ENCODE measurements at places on chromosomes 3 and 15.
A peak's percentile ranks its signal among the peaks of the same experiment; 100 is the strongest.

GRCh38 chr3:179806177-179806576, 153.3 kb downstream of the USP13 start:
- DNase-seq: no peak

- DNase-seq: peak; percentile 35
These were observed 47.0 kb downstream of the DHX30 start for GRCh38 chr3:47849699-47850563.

DNA sequence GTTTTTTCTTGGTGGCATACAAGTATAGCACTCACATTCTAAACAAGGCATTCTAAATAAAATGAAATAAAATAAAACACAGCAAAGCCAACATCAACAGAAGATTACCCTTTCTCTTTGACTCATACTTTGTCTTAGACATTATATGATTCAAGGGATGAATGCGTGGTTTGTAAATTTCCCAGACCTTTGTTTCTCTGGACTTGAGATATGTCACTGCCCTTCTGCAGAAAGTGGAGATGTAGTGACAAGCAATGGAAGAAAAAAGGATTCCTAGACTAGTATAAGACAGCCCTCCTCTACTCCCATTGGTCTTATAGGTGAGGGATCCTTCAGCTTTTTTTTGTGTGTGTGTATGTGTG, 22.4 kb downstream of the NANOGP8 start:
- no peak for DNase-seq

GRCh38 chr3:131546441-131546840, 43.7 kb upstream of the MRPL3 start:
- DNase-seq: no peak

DNA sequence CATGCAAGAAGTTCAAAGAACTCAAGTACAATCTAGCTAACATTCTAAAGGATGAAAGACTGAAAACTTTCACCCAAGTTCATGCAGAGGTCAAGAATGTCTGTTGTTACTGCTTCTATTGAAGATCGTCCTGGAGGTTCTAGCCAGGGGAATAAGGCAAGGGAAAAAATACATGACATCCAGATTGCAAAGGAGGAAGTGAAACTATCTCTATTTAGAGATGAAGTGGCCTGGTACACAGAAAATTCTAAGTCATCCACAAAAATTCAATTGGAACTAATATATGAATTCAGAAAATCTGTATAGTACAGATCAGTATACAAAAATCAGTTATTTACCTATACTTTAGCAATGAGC, 693.0 kb downstream of the NR2F2 start:
- DNase-seq: no peak

DNA sequence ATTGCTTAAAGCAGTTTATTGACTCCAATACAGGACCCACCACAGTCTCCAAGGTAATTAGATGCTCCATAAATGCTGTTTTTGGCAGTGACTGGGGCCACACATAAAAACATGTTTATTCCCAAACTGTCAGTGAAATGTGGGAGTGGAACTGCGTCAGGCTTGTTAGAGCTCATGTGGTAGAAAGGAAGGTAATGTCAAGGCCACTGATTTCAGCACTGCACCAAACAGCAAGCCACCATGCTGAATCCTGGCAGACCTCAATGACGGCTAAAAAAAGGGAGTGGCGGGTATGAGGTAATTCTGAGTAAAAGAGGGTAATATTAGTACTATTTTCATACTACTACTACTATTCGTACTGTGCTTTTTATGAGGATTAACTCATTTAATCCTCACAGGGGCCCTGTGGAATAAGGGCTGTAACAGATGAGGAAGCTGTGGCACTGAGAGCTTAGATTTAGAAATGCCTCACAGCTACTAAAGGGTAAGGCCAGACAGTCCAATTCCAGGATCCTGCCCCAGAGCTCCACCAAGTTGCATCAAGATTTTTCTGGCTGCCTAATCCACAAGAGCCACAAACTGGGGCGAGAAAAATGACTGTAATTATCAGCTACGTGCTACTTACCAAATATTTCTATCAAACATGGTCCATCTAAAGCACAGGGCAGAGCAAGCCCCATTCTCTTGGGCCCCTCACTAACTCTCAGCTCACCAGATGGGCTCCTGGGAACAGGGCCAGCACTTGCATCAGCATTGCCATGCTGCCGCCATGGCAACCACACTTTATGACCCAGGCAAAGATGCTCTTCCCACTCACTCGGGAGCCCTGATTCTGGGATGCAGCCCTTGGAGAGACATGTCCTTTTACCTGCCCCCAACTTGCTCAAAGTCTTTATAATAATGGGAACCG, 83.6 kb upstream of the SPATA12 start:
- peak; percentile 48 for DNase-seq

- no peak for DNase-seq
These were observed 198.0 kb downstream of the EPHB1 start for GRCh38 chr3:134993011-134993410.

DNA sequence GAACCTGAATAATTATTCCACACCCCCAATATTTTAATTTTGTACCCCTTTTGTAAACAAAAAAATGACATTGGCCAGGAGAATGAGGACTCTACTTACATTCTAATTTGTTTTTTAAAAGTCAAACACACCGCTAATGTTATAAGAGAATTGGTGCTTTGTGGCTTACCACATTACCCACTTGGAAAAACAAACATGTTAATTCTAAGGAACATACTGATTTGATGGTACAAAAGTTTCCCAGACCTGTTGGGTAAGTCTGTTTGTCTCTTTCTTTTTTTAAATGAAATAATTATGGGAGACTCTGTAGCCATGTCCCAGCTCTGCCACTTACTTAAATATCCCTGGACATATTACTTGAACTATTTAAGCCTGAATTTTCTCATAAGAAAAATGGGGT, 352.5 kb upstream of the C2CD4B start:
- no peak for DNase-seq

GRCh38 chr3:56702490-56703315, 19.6 kb upstream of the TASOR start:
- DNase-seq: peak; percentile 56

- DNase-seq: peak; percentile 5
These were observed 6.9 kb upstream of the RFTN1 start for GRCh38 chr3:16520241-16520969.

DNA sequence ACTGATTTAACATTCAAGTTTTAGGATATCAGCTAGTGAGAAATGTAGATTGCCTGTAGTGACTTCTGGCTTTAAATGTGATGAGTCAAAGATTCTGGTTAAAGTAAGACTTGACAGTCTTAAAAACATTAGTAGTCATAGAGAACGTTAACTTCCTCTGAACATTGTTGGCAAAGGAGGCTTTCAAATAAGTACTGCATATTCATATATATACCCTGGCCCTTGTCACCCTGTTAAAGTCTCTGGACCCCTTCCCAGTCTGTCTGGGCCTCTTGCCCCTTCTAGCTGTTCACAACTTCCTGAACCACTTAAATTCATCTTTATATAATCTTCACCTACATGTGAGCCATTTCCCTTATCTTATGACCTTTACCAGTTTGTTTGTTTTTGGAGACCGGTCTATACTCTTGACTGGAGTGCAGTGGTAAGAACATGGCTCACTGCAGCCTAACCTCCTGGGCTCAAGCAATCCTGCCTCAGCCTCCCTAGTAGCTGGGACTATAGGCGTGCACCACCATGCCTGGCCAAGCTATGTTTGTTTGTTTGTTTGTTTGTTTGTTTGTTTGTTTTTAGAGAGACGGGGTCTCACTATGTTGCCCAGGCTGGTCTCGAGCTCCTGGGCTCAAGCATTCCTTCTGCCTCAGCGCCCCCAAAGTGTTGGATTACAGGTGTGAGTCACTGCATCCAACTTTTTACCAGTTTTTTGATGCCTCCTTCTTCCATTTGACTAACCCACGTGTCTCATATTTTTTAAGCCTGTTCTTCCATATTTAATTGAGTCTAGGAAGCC, 64.4 kb upstream of the CRTC3 start:
- no peak for DNase-seq

- no peak for DNase-seq
These were observed 87.7 kb upstream of the DCLK3 start for GRCh38 chr3:36852071-36852470.

DNA sequence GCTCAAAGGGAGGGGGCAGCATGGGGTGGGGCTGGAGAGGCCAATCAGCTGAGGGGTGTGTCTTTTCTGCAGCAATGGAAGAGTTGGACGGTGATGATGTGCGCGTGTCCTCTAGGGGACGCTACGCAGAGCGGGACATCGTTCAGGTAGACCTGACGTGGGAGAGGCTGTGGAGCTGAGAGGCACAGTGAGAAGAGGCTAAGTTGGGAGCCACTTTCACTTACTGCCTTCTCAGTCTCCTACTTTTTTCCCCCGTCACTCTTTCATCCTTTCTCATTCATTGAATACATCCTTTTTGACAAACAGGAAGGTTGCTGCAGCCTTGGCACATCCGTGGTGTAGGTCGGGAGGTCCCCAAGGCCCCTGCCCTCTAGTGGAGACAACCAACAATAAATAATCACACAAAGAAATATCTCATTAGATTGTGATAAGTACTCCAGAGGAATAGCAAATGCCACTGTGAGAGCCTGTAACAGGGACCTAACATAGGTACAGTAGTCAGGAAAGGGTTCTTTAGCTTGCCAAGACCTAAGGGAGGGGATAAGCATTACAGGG, 4.4 kb upstream of the BRPF1 start:
- DNase-seq: peak; percentile 91

DNA sequence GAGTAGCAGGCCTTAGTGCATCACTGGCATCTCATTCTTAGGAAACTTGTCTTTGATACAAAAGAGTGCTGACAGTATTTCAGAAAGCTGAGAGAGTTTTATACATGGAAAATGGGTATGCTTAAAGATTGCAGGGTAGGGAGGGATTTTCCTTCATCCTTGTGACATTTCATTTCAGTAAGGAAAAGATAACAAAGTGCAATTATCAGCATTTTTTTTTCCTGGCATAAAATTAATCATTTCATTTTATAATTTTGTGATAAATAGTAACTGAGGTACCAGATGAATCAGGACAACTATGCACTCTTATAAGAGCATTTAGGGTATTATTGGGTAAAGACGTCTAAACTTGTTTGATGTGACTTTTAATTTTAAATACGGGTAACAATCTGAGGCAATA, 10.3 kb downstream of the KBTBD8 start:
- no peak for DNase-seq

GRCh38 chr3:125129512-125129997, 73.8 kb upstream of the HEG1 start:
- no peak for DNase-seq

DNA sequence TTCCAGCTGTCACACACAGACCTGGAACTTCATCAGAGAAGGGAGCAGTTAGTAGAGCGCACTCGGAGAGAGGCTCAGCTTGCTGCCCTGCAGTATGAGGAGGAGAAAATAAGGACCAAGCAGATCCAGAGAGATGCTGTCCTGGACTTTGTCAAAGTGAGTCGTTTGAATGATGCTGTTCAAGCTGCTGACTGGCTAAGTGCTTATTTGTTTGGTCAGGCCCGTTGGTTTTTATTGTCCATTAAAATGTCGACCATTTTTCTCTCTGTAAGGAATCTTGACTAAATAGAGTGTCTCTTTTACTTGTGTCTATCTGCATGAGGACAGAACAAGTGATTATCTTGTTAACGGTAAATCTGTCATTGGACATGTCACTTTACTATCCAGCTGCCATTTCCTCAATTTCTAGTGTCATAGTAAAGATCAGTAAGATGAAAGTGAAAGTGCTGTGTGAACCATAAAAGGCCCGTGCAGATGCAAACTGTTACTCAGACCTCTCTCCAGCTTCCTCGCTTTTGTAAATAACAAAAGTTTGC, 56.9 kb downstream of the LRCH3 start:
- no peak for DNase-seq

DNA sequence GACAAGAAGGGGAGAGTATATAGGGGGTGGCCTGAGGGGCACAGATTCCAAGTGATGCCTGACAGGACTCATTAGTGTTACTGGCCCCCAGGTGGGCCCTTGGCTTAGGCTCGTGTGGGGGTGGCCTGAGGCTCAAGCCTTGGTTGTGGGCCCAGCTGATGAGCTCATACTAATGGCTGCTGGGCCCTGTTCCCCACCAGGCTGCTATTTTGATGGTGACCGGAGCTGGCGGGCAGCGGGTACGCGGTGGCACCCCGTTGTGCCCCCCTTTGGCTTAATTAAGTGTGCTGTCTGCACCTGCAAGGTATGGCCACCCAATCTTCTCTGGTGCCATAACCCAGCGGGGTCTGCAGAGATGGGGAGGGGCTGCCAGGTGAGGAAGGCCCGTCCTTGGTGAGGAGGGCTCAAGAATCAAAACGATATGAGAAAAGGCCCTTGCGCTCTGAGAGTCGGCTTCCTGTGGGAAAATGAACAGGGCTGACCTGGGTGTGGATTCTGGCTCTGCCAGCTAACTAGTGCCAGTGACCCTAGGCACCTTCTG, 7.4 kb downstream of the CHRD start:
- no peak for DNase-seq

- no peak for DNase-seq
These were observed 47.3 kb downstream of the ITGB5 start for GRCh38 chr3:124839896-124840295.

- peak; percentile 69 for DNase-seq
These were observed 744 bp upstream of the ALDH1A2 start for GRCh38 chr15:58066042-58066867.

DNA sequence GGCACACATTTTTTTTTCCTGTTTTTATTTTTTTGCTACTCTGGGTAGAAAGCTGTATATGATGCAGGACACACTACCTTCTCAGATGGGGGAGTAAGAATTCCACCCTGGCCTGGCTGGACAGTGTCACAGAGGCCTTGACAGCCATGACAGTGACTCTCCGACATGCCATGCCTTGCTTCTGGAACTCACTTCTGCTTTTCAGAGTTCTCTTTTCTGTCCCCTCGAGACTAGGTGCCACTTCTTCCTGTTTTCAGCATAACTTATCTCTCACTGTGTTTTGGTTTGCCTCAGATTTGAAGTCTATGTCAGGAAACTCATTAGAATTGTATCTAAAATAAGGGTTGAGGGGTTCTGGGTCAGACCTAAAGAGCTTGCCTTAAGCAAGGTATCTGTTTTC, 69.1 kb upstream of the SEC13 start:
- DNase-seq: no peak

GRCh38 chr3:69929019-69929418, 70.5 kb upstream of the SAMMSON start:
- no peak for DNase-seq

- DNase-seq: no peak
These were observed 25.4 kb downstream of the TGM4 start for GRCh38 chr3:44899683-44900367.

DNA sequence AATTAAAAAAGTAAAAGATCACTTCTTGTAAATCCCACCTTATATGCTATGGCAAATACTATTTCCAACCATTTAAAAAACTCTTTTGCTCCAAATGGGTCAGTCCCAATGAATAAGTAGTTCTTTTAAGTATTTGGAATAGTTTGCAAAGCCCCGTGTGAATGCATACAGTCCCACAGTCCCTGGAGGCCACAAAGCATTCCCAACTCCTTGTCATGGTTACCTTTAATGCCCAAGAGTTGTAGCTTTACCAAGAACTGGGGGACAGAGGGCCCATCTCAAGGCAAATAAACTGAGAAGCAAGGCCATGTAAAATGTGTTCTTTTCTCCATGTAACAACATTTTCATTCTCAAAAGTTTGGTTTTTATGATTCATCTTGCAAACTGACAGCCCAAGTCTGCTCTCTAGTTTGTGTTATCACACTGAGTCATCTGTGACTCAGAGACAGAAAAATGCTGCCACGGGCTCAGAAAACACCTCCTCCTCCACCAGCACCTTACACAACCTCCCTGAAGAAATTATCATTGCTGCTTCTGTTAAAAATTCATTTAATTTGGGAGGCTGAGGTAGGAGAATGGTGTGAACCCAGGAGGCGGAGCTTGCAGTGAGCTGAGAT, 336.2 kb downstream of the ERC2 start:
- peak; percentile 94 for DNase-seq

GRCh38 chr3:114809668-114810413, 337.2 kb downstream of the ZBTB20 start:
- DNase-seq: no peak
